ENCODE measurements at places on chromosomes 5 and 9. TPM values are rescaled to one million over a fixed set of nuclear protein-coding genes. Genes with fewer than 3 reads are reported as not detected.

Gene PAIP1
- 58.5 TPM for total RNA-seq

Gene MCTP1
- 30.8 TPM for total RNA-seq

Gene PCDHA6
- total RNA-seq: 0.30 TPM

Gene ZNF366
- total RNA-seq: 1.1 TPM

Gene CYSRT1
- 1.4 TPM for total RNA-seq

Gene CSF2
- total RNA-seq: not detected

Gene ABHD17B
- 24.5 TPM for total RNA-seq

Gene CDX1
- 0.49 TPM for total RNA-seq

Gene SCGB3A2
- not detected for total RNA-seq

Gene RECK
- 50.8 TPM for total RNA-seq

Gene AK8
- 1.1 TPM for total RNA-seq

Gene PDCD1LG2
- 1.5 TPM for total RNA-seq

Gene GAPT
- total RNA-seq: 1.2 TPM

Gene TTF1
- 8.9 TPM for total RNA-seq

Gene TAL2
- total RNA-seq: 1.7 TPM

Gene FBXL7
- total RNA-seq: 8.6 TPM

Gene BTNL8
- 0.49 TPM for total RNA-seq

Gene FGF10
- total RNA-seq: 11.1 TPM

Gene PTPRD
- 29.9 TPM for total RNA-seq

Gene ADAMTS2
- 49.3 TPM for total RNA-seq

Gene WNK2
- total RNA-seq: 11.2 TPM

Gene FBP2
- total RNA-seq: 5.5 TPM

Gene BAAT
- not detected for total RNA-seq
